ENCODE measurements at places on chromosomes 12 and 14.

- DNase-seq: no peak
Measured at GRCh38 chr12:124071075-124071443, 98.0 kb downstream of the ZNF664 start.

- DNase-seq: no peak
Measured at GRCh38 chr14:59395672-59396071, 69.5 kb downstream of the GPR135 start.

- no peak for DNase-seq
Measured at GRCh38 chr12:132831771-132832170, 3.1 kb upstream of the GOLGA3 start.

- DNase-seq: no peak
Measured at GRCh38 chr12:130016986-130017385, 113.2 kb upstream of the TMEM132D start.

GRCh38 chr12:121334513-121335343 lies 17.5 kb downstream of the ANAPC5 start:
- DNase-seq: peak; percentile 76

- no peak for DNase-seq
Measured at GRCh38 chr12:41552588-41552987, 364.5 kb downstream of the PDZRN4 start.

GRCh38 chr12:51922762-51923505 lies 15.6 kb downstream of the ACVRL1 start:
- DNase-seq: no peak

GRCh38 chr14:50816395-50817047 lies 14.4 kb downstream of the NIN start:
- no peak for DNase-seq

DNA sequence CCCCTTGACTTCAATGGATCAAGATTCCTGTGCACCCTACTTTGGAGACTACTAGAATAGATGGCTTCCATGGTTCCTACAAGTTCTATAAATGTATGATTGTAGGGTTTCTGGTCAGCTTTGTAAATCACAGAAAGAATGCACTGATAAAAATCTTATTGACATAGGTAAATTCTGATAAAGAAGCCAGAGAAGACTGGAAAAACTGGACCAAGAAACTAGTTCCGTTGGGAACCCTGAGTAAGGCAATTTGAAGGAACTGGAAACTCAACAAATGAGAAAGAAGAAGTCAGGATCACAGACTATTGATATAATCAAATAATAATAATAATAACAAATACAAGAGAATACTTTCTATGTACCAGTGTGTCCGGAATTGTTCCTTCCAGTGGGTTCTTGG lies 15.4 kb upstream of the MGST1 start:
- no peak for DNase-seq

Data from hematopoietic multipotent progenitor cell treated with erythropoietin and hydrocortisone succinate and interleukin-3 and kit ligand, for 8 days (in vitro differentiated cells).